ENCODE measurements at places on chromosomes 13 and 19.
A peak's percentile ranks its signal among the peaks of the same experiment; 100 is the strongest.

GRCh38 chr19:28864577-28865042 lies 348.3 kb downstream of the UQCRFS1 start:
- peak; percentile 87 for DNase-seq

- DNase-seq, result no peak
Observed at GRCh38 chr13:40671956-40672764, 5.7 kb upstream of the FOXO1 start.

DNA sequence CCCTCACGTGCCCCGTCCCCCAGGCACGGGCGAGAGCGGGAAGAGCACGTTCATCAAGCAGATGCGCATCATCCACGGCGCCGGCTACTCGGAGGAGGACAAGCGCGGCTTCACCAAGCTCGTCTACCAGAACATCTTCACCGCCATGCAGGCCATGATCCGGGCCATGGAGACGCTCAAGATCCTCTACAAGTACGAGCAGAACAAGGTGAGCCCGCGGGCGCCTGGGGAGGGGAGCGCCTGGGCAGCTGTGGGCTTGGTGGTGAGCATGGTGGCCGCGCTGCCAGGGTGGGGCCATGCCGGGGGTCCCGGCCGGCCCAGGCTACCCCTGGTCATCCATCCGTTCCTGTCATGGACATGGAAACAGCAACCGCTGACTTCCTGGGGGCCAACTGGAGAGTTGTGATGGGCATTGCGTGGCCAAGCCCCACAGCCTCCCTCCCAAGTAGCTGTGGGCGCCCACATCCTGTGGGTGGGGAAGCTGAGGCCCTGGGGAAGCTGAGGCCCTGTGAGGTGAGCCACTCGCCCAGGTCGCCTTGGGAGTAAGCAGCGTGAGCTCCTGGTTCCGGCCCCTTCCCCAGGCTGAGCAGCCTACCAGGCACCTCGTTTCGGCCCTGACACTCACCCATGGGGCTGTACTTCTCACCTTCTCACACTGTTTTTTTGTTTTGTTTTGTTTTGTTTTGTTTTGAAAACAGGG lies 16.1 kb downstream of the GNA11 start:
- no peak for DNase-seq

DNA sequence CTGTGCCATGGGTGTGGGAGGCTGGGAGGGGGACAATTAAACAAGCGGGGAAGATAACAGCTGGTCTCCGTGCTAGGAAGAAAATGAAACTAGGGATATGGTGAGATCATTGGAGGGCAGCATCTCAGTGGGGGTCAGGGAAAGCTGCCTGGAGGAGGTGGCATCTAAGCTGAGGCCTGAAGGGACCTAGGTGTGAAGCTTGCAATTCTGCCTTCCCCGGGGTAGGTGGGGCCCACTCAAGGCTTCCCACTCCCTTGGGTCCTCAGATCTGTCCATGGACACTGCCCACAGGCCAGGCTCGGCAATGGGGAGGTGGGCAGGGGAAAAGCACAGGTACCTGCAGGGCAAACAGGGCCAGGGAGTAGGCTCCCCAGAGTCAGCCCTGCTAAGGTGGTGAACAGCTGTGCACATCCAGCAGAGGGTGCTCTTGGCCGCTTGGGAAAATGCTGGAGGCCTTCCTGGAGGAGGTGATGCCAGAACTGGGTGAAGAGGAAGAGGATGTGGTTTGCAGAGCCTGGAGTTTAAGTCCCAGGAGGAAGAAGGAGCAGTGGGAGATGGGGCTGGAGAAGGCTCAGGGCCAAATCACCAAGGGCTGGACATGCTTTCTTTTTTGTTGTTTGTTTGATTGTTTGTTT lies 25.7 kb upstream of the CCNE1 start:
- no peak for DNase-seq

DNA sequence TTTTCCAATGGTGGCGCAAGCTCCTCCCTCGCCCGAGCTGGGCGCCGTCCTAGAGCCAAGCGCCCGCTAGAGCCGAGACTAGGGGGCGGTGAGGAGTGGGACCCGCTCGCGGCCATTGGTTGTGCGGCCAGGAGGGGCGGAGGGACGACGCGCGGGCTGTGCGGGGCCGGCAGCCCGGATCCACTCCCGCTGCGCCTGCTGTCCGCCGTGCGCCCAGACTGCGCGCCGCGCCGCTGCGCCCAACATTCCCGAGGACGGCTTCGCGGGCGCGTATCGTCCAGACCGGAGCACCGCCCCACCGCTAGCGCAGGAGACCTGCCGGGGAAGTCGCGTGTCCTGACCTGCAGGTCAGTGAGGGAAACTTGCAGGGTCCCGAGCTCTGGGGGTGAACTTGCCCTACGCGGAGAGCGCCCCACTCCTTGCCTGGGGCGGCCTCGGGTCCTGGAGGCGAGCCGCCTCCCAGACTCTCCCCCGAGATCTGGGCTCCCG lies at the start of gene SERTM1:
SERTM1 (plus strand) TSS at position 183 of the 489 bp plus-strand sequence. CDS start 21,059 bp downstream, outside the sequence.
- no peak for DNase-seq

- no peak for DNase-seq
Observed at GRCh38 chr13:99230991-99231390, 27.2 kb downstream of the GPR18 start.

DNA sequence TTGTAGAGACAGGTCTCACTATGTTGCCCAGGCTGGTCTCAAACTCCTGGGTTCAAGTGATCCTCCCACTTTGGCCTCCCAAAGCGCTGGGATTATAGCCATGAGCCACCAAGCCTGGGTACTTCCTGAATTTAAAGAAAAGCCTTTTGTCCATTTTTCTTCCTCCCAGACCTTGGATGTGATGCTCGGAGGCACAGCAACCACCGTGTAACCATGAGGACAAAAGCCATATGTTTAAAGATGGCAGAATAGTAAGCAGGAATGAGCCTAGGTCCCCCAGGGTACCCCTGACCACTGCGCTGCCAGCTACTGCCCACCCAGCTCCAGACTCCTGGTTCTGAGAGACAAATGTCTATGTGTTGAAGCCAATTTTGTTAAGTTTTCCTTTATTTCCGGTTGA lies 31.1 kb downstream of the ZC3H4 start:
- no peak for DNase-seq

DNA sequence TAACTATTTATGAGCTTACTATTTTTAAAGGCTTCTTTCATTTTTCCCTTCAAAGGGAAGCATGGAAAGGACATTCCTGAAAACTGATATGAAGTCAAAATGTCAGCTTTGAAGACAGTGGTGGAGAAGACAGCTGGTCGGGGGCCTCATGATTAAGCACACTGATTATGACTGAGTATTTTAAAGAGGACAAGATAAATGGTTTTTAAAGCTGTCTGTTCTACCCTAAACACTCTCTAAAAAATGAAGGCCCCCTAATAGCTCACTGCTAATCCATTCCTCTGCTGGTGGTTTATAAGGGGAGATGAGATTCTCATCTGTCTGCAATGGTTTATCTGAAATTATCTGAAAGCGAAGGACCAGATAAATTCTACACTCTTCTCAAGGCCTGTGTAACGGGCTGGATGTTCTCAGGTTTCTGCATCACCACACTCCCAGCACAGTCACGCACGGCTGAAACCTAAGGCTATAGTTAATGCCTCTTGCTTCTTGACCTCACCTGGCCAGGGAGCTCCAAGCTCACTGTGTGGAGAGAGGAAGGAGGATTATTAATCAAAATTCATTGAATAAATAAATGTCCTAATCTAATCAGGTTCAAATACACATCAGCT lies 86.9 kb upstream of the DOCK9 start:
- no peak for DNase-seq

- DNase-seq, result no peak
Observed at GRCh38 chr13:62185631-62186255, 770.1 kb upstream of the PCDH20 start.

Measured in ovary (tissue), 10 donors.